ENCODE measurements at places on chromosomes 12 and 14.
A peak's percentile ranks its signal among the peaks of the same experiment; 100 is the strongest.

DNA sequence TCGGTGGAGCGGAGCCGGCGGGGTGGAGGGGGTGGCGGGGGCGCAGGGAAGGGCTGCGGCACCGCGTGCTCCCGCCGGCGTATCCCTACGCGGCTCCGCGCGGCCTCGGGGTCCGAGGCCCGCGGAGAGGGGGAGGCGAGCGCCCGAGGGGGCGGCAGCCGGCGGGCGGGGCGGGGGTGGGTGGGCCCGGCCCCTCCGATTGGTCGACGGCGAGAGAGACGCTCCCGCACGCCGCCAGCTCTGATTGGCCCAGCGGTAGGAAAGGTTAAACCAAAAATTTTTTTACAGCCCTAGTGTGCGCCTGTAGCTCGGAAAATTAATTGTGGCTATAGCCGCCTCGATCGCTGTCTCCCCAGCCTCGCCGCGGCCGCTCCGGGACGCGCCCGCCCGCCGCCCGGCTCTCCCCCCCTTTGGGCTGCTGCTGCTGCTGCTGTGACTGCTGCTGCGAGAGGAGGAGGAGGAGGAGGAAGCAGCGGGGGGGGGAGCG, at the start of gene FOXG1:
FOXG1 (plus strand) TSS at position 319 of the 487 bp plus-strand sequence. CDS start 493 bp downstream, outside the sequence.
- DNase-seq: no peak

DNA sequence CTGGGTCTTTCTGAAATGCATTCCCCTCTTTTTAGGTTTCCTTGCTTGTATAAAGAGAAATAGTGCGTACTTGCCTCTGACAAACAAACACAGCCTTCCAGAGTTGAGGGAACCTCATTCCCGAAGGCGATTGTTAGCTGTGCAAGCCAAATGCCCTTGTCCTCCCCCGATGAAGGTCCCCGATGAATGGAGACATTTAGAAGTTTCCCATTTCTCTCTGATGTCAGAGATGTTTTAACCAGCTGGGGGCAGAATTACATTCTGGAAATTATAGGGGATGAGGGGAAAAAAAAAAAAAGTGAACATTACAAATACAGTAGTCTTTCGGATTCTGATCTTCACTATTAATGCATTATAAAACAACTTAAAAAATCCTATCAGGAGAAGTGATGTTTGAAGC, 366.8 kb downstream of the VRK1 start:
- no peak for DNase-seq

DNA sequence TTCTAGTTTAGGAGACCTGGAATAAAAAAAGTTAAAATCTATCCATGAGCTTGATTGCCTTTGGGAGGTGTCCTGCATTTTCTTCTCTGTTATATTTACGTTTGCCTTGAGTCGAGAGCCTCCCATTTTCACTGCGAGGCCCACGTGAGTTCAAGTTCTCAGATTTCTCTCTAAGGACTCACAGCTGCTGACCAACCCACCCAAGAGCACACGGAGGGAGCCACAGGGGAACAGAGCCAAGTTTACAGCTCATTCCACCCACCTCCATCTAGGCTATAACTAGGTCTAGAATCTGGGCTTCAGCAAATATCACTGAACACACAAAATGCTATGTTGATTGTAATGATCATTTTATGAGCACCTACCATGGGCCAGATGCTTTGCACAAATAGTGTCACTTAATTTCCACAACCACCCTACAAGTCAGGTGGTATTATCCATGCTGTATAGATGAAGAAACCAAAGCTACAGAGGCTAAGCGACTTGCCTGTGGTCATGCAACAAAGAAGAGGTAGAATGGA, 16.7 kb downstream of the ALDH1L2 start:
- DNase-seq: no peak

DNA sequence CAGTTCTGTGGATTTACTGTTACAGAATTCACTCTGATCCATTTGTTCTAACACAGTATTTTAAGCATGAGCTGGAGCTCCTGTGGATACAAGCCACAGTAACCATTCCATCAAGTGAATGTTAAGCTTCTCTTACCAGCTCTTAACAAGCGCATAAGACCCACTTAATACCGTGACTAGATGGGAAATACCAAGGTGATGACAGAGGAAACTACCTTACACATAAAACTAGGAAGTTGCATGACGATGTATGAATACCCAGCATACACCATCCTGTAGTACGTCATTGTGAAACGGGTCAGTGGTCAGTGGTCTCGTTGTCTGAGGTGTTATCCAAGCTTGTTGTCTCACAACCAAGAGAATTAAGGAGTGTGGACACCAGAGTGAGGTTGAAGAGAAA, 2.0 kb upstream of the GALC start:
- no peak for DNase-seq

DNA sequence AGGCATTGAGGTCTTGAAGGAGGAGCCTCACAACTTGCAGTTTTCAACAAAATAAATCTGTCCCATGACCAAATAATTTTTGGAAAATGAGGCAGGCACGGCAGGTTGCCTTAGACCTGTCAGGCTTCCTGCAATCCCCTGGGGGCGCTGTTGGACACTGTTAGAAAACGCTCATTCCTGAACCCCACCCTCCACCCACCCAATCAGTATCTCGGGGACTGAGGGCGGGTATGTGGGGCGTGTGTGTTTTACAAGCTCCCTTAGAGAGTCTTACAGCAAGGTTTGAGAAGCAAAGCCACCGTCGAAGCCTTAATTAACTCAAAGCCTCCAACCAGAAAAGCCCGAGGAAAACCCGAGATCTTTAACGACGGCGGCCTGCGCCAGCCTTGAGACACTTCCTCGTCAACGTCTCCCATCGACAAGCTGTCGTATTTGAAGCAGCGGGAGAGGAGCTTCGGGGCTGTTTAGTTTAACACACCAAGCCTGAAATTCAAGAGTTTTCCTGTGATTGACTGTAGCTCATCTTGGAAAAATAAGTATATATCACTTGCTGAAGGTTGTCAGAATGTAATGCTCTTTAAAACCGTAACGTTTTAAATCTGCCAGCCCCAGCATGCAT, 123.0 kb downstream of the GLT1D1 start:
- DNase-seq: peak; percentile 25

GRCh38 chr12:25283006-25283405, 32.3 kb upstream of the KRAS start:
- no peak for DNase-seq

DNA sequence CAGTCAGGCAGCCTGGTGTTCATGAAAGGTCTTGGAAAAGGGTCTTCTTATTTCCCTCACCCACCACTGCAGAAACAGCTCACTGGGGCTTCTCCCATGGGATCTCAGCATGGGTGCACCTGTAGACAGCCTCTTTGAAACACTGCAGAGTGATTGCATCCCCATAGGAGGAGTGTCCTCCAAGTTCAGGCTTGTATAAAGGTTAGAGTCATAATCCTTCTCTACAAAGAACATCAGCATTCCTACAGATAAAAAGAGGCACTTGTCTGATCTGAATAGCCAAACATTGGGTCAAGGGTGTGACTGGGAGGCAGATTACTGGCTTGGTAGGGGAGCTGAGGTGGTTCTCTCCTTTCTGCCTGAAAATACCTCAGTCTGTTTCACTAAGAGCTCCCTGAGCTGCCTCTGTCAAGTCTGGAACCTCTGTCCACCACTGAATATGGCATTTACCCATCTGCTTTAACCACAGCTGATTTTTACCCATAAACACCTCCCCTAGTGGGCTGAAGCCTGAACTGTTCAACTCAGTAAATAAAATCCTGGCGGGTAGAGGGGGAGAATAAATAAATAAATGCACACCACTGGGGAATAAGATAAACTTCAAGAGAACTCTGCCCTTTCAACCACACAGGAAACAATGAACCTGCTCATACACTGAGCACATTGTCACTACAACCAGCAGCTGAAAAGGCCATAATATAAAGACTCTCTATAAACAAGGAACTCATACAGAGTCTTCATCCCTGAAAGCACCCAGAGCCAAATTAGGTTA, 120.7 kb upstream of the SCAF11 start:
- no peak for DNase-seq

GRCh38 chr14:34605461-34605860, 24.5 kb downstream of the SNX6 start:
- DNase-seq: no peak

- no peak for DNase-seq
Measured at GRCh38 chr14:60363687-60364086, 114.7 kb downstream of the PPM1A start.

- no peak for DNase-seq
Measured at GRCh38 chr14:24084440-24084839, 9.7 kb upstream of the PCK2 start.

DNA sequence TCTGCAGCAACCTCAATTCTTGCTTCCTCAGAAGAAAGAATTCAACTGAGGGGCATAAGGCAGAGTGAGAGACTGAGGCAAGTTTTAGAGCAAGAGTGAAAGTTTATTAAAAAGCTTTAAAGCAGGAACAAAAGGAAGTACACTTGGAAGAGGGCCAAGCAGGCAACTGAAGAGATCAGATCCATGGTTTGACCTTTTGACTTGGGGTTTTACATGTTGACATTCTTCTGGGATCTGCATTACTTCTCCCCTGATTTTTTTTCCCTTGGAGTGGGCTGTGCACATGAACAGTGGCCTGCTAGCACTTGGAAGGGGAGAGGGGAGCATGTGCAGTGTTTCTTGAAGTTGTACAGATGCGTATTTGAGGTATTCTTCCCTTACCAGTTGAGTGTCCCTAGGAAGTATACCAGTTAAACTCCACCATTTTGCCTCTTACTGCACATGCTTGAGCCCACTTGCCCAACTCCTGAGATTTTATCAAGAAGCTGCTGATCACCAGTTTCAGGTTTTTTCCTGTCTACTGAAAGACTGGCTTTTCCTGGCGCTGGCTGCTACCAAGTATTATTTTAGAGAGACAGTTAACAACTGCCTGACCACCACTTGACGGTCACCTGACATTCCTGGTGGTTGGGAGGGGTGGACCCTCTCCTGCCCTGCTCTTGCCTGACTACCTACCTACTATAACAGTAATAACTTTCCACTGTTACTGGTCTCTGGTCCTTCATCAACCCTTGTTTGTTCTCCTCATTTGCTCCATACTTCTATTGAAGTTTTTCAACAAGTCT, 26.0 kb upstream of the TMTC2 start:
- DNase-seq: no peak

GRCh38 chr14:101791919-101792572, 30.5 kb downstream of the PPP2R5C start:
- no peak for DNase-seq

DNA sequence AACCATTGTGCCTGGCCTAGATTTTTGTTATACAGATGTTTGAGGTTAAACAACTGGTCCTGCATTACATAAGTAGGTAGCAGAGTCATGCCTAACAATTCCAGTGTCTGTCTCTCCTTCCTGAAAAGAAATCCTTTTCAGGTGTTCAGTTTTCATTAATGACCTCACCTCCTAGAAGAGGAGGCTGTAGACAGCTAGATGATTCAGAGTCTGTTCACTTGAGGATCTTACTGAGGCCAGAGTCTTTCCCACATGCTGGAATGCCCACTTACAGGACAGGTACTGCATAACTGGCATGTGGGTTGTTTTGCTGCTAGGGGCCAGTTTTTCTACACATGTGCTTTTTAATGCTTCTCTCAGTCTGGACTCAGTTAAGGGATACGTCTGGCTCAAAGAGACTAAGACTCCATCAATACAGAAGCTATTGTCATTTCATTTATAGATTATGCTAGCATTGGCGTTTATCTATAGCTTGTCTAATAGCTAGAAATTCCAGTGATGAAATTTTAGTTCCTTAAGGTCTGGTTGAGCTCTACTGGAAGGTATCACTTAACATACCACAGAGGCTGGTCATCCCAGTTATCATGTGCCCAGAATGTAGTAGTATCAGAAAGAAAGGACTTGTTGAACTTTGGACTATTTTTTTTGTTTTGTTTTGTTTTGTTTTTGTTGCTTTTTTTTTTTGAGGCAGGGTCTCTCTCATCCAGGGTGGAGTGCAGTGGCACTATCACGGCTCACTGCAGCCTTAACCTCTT, 206.4 kb downstream of the ERC1 start:
- DNase-seq: no peak

GRCh38 chr14:98858158-98858557, 413.8 kb downstream of the BCL11B start:
- no peak for DNase-seq

DNA sequence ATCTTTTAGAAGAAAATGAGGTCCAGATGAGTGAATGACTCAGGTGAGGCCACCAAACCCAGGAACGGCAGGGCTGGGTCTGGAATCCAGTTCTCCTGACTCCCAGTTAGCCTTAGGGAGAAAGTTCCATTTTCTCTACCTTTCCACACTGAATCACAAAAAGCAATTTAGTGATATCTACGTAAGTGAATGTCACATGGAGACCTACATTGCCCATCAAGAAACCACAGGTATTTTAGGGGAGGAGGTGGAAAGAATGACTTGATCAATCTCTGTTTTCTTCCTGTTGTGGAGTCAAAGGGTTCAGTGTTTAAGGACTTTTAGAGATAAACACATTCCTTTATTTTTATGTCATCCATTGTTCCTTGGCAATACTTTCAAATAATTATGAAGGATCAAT, 106.9 kb upstream of the PTPRB start:
- DNase-seq: no peak

GRCh38 chr12:109736552-109737108, 23.0 kb downstream of the FAM222A start:
- DNase-seq: no peak

GRCh38 chr14:81264671-81265070, 43.9 kb upstream of the GTF2A1 start:
- no peak for DNase-seq

DNA sequence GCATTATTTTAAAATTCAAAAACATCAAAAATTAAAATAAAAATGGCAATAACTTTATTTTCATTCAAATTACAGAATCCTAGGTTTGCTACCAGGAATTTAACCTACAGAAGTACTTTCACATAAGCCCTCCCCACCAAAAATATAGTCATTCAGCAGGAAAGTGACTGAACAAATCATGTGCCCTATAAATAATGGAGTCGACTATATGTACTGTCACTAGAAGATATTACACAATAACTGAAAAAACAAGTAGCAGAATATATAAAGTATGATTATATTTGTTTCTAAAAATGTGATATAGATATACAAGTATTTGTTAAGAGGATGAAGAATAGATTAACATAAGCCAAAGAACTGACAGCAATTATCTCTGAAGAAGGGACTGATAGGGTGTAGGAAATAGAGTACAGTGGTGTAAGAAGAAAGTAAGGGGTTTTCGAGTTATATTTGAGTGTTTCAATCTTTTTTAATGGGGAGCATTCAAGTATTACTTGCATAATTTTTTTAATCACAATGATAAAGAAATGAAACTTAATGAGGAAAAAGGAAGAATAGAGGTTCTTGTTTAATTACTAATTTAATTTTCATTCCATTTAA, 7.9 kb downstream of the C2CD5 start:
- no peak for DNase-seq

DNA sequence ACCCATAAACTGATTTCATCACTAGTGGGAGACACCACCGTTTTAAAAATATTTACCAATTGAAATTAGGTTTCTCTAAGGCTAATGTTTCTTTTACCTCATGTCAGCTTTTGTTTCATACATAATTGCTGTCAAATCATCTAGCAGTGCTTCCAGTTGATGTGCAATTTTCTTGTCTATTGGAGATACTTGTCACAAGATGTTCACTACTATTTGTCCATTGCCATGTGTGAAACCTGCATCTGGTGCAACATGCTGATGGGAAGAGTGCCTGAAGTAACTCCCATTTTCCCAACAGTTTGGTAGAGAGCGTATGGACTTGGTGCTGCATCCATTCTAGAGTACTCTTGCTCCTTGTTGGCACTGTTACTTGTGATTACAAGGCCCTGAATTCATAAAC, 9.7 kb downstream of the XPOT start:
- no peak for DNase-seq

- no peak for DNase-seq
Measured at GRCh38 chr14:76687611-76688382, 73.5 kb upstream of the VASH1 start.
